ENCODE measurements at places on chromosomes 6 and 20.

DNA sequence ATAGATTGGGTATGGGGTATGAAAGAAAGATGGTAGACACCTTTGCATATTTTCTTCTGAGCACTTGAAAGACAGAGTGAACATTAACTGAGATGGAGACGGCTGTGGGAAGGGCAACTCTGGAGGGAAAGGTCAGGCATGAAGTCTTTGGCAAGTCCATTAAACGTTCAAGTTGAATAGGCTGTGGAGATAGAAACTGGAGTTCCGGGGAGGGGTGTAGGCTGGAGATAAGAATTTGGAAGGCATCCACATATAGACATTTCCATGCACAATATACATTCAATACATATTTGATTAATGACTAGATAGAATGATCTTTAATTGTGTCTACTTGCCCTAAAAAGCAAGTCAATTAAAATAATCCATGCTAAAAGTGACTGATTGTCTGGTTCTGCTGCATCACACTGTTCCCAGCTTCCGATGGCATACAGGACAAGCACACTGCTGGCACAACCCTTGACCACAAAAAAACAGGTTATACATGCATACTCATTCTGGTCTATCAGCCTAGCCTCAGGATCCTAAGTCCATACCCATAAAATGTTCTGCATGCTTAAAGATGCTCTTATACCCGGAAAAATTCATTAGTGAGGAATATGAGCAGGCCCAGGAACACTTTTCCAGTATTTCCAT lies 1.9 kb upstream of the MYLK4 start:
- DNase-seq = no peak

- no peak for DNase-seq
Measured at GRCh38 chr6:51654647-51655046, 432.8 kb downstream of the PKHD1 start.

DNA sequence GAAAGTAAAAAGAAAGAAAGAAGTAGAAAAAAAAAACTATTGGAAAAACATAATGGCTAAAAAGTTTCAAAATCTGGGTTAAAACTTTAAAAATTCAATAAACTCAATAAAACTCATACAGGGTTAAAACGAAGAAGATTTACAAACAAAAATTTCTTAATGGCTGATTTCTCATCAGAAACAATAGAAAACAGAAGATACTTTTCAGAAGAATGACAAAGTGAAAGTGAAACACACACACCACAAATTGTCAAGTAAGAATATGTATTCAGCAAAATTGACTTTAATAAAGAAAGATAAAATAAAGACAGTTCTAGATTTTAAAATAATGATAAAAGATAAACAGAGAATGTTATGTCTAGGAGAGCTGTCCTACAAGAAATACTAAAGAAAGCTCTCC lies 618.9 kb upstream of the GJE1 start:
- no peak for DNase-seq

GRCh38 chr6:71080133-71080532 lies 123.3 kb upstream of the B3GAT2 start:
- DNase-seq = no peak

GRCh38 chr20:44979090-44979621 lies 12.8 kb downstream of the STK4 start:
- peak; percentile 74 for DNase-seq

DNA sequence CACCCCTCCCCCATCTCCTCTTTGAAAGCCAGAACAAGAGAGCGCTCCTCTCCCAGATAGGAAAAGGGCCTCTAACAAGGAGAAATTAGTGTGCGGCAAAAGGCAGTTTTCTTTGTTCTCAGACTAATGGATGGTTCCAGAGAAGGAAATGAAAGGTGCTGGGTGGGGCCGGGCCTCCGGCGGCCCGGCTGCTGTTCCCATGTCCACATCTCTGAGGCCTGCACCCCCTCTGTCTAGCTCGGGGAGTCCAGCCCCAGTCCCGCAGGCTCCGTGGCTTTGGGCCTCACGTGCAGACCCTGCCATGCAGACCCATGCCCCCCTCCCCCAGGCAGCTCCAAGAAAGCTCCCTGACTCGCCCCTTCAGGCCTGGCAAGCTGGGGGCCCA lies 35.8 kb upstream of the MRGBP start:
- no peak for DNase-seq

- DNase-seq = no peak
Measured at GRCh38 chr20:7841291-7841970, 98.8 kb downstream of the HAO1 start.

- DNase-seq = no peak
Measured at GRCh38 chr20:10984294-10984693, 310.5 kb upstream of the JAG1 start.

GRCh38 chr20:58081846-58082245 lies 146.6 kb downstream of the ANKRD60 start:
- no peak for DNase-seq

DNA sequence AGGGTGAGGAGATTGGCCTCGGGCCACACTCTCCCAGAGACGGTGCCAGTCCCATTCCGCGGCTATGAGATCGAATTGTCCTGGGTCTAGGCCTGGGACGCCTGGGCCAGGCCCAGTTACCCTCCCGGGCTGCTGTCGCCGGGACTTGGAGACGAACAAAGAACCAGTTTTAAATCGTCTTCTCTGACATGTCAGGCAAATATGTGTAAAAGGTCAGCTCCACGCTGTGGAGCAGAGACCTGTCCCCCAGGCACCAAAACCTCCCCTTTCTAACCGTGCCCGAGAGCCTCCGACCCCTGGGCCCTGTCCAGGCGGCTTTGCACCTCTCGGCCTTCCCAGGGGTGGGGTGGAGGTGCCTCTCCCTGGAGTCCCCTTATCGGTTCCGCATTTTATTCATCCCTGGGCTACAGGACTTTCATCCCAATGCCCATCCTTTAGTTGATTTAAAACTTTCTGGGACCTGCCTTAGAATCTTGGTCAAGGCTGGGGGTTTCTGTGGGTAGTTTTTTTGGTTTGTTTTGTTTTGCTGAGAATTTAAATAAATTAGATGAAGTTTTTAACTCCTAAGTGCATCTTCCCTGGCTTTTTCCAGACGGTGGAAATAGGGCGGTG lies 5.8 kb upstream of the TFAP2A start:
- DNase-seq = no peak

DNA sequence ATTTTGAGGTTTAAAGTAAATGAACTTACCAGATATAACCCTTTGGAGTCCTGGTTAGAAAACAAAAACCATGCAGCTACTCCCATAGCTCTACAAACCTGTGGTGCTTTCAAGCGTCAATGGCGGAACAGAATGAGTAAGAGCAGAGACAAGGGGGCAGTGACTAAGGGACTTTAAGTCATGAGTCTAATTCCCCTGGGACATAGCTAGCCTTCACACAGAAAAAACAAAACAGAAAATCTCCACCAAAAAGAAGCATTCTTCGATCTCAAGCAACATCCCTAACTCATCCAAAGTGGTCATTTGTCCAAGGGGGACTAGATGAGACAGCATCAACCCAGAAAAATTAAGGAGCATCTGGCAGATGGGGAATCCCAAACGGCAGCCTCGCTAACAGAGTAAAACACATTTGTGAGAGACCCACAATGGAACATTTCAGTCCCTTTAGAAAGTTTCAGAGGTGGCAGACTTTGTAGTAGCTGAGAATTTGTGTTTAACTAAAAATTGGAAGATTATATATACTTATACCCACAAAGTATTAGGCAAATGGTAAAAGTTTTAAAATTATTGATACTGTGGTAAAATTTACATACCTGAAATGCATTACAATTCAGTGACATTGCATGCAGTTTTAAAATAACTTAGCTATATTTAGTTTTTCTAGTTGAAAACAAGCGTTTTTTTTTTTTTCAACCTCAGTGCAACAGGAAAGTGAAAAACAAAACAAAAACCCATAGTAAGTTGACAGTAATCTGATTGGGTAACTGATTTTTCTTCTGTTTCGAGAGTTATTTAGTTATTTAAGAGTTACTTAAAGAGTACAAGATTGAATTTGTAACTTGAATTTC lies 67.5 kb downstream of the KCNQ5 start:
- no peak for DNase-seq

- DNase-seq = no peak
Measured at GRCh38 chr6:155039618-155040017, 44.5 kb downstream of the TIAM2 start.

- no peak for DNase-seq
Measured at GRCh38 chr6:44093066-44093465, 34.2 kb downstream of the MRPL14 start.

- DNase-seq = no peak
Measured at GRCh38 chr20:6768228-6769140, 998 bp downstream of the BMP2 start.

DNA sequence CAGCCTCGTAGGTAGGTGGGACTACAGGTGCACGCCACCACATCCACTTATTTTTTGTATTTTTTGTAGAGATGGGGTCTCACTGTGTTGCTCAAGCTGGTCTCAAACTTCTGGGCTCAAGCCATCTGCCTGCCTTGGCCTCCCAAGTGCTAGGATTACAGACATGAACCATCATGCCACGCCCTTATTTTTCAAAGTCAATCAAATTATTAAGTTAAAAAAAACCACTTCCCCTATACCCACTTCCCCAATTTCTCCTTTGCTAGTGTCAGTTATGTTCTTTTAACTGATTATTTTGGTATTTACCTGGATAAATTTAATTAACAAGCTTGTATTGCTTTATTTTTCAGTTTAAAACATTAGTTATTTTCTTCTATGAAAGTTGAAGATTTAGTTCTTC lies 49.6 kb downstream of the RIOK1 start:
- DNase-seq = no peak

GRCh38 chr6:19713411-19713810 lies 123.8 kb upstream of the ID4 start:
- no peak for DNase-seq

DNA sequence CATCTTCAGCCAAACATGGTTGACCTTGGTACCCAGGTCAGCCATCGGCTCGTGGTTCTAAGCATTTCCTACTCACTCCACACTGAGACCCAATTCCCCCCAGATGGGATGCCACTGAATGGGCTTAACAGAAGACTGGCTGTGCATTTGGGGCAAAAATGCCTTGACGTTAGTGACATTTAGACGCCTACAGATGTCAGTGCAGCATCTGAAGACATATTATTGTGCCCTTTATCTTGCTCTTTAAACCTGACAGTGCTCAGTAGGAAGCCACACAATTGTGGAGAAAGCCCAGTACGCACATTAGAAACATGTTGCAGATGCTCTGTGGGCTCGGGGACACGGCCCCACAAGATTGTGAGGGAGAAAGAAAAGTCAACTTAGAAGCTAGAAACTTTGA lies 414.7 kb downstream of the PTPRT start:
- DNase-seq = no peak

GRCh38 chr6:108739496-108740330 lies 108.5 kb upstream of the ARMC2 start:
- no peak for DNase-seq

DNA sequence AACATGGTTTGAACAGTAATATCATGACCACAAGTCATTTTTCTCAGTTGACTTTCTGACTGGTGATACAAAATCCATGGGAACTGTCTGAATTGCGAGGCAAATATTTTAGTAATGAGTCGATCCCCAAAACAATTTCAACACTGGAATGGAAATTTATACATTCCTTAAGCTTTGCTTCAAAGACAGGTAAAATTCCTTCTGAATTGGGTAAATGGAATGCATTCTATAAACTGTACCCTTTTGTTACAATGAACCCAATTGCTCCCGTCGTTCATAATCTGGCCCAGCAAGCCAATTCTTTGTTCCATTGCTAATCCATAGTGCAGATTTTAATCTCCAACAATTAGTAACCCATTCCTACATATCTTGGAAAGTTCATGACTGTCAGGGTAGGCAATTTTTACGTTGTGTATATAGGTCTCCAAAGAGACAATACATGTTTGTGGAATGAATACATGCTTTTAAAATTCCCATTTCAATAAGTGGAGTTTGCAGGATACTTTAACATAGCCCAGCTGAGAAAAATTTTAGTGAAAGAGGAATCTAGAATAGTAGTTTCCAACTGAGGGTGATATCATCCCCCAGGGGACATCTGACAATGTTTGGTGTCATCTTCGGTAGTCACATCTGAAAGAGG lies 32.7 kb downstream of the CYP24A1 start:
- no peak for DNase-seq

DNA sequence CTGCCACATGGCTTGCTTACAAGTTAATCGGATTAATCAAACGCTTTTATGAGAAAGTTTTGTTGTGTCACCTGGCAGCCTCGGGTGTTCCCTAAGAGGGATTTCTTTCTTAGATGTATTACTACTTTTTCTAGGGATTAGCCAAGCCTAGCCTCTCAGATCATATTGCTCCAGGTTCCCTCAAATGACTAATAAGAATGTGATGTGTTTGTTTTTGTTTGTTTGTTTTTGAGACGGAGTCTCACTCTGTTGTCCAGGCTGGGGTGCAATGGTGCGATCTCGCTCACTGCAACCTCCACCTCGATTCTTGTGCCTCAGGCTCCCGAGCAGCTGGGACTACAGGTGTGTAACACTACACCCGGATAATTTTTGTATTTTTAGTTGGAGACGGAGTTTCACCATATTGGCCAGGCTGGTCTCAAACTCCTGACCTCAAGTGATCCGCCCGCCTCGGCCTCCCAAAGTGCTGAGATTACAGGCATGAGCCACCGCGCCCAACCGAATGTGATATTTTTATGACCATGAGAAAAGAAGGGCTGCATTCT lies 977 bp downstream of the HMGN4 start:
- DNase-seq = no peak

GRCh38 chr6:79158856-79159516 lies 75.5 kb downstream of the HMGN3 start:
- no peak for DNase-seq

GRCh38 chr6:35823601-35824000 lies 18.4 kb downstream of the LHFPL5 start:
- no peak for DNase-seq

- no peak for DNase-seq
Measured at GRCh38 chr6:13586603-13587542, 12.5 kb downstream of the SIRT5 start.

DNA sequence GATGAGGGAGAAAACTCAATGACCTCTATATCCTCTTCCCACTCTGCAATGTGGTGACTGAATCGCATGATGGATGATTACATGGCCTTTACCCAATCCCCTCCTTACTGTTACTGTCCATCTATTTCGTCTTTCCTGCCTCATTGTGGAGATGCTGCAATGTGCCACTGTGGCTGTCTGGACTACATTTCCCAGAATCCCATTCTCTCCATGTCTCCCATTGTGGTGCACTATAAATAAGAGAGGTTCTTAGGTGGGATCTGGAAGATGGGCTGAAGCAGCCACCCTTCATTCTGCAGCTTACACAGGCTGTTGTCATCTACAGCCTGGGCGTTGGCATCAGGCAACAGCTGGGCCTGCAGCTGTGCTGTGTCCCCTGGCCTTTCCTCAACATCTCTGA lies 233.6 kb downstream of the PRKN start:
- DNase-seq = no peak

GRCh38 chr6:7311176-7311575 lies 1.8 kb downstream of the SSR1 start:
- no peak for DNase-seq

- DNase-seq = peak; percentile 14
Measured at GRCh38 chr6:95576218-95576997, 927 bp upstream of the MANEA start.

- DNase-seq = no peak
Measured at GRCh38 chr6:150925590-150925928, 60.1 kb downstream of the MTHFD1L start.

- DNase-seq = peak; percentile 51
Measured at GRCh38 chr6:137218473-137218916, 690 bp downstream of the IFNGR1 start.

GRCh38 chr6:46054516-46054915 lies 38.9 kb upstream of the CLIC5 start:
- DNase-seq = no peak

- DNase-seq = no peak
Measured at GRCh38 chr20:53381568-53382262, 211.9 kb downstream of the ZNF217 start.

GRCh38 chr6:14804785-14805210 lies 441.1 kb upstream of the JARID2 start:
- DNase-seq = no peak

GRCh38 chr6:155872961-155873360 lies 417.3 kb upstream of the NOX3 start:
- no peak for DNase-seq

Data from activated CD4-positive, alpha-beta T cell treated with anti-CD3 and anti-CD28 coated beads, Interleukin-2, Interleukin-6, amounts not matched to agents 100 ng/mL and 50 ng/mL, durations not matched to agents 16 hours and 8 hours (primary cell).